ENCODE measurements at places on chromosomes 12 and 14.

- DNase-seq: no peak
Observed at GRCh38 chr12:130876297-130876696, 4.4 kb downstream of the RAN start.

GRCh38 chr12:103769240-103769945 is 71.6 kb downstream of the NT5DC3 start:
- no peak for DNase-seq

GRCh38 chr12:4589941-4590340 is 27.9 kb downstream of the DYRK4 start:
- DNase-seq: no peak

DNA sequence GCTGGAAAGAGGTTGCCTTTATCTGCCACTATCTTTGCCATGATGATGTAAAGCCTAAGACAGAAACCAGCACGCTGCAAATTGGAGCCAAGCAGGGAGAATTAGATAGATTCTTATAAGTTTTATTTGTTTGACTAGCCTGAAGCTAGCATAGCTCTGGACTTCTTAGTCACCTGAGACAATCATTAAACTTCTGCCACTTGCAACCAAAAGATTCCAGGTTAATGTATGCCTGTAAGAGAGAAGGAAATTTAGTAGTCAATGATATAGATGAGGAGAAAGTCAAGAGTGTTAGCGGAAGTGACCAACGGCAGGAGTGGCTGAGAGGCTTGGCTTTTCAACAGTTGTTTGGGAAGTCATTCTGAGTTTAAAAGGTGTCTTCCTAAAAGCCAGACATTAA is 1106.6 kb downstream of the VRK1 start:
- no peak for DNase-seq

GRCh38 chr12:130433834-130434233 is 96.1 kb downstream of the PIWIL1 start:
- DNase-seq: no peak

- no peak for DNase-seq
Observed at GRCh38 chr12:80412343-80412953, 31.6 kb upstream of the PTPRQ start.

- no peak for DNase-seq
Observed at GRCh38 chr12:109782326-109782703, 50.9 kb downstream of the TRPV4 start.

DNA sequence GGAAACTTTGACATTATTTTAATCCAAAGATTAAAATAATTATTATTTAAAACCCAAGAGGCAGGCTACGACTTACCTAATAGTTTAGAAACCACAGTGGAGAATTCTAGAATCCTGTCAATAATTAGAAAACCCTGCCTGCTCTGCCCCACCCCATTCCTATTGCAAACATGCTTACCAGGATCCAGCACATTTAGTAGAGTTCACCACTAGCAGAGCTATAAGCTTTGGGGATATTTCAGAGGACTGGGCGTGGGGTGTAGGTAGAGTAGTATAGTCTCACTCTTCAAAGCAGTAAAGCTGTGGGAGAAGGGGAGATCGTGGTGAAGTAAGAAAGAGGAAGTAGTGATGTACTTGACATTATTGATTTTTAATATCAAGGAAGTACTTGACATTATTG is 100.3 kb downstream of the FIGNL2 start:
- DNase-seq: no peak

DNA sequence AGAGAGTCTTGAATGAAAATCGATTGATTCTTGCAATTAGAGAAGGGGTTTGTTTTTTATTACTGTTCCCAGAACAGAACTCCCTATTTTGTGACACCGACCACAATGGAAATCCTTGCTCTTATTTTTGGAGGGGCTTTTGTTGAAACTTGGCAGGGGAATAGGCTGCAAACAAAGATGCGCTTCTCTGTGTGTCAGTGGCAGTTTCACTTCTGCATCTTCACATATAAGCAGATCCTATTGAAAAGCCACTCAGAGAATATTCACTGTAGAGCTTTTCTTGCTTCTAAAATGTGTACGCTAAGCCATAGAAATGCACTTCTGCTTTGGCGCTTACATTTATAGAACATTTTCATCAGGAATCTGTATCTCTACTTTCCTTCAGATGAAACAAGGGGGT is 1822.4 kb upstream of the SEL1L start:
- no peak for DNase-seq

All from stimulated activated CD8-positive, alpha-beta memory T cell treated with anti-CD3 and anti-CD28 coated beads, Interleukin-4, amount 100 ng/mL, for 4 hours (primary cell).